ENCODE measurements at places on chromosomes 3 and 15.

DNA sequence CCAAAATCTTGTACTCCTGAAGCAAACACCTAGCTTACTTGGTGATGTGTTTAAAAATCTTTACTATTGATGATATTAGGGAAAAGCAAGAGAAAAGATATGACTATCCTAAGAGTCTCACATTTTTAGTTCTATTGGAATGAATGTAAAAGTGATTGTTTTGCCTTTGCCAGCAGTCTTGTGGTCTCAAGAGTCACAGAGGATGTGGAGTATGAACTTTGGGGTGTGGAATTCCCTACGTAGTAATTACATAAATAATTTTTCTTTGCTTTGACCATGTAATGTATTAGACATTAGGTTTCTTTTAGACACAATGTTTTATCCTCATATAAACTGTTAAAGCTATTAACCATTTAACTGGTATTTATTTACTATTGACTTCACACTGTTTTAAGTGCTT lies 387.6 kb downstream of the NAALADL2 start:
- no peak for DNase-seq

- no peak for DNase-seq
These were observed 102.9 kb downstream of the SUCLG2 start for GRCh38 chr3:67551361-67552016.

DNA sequence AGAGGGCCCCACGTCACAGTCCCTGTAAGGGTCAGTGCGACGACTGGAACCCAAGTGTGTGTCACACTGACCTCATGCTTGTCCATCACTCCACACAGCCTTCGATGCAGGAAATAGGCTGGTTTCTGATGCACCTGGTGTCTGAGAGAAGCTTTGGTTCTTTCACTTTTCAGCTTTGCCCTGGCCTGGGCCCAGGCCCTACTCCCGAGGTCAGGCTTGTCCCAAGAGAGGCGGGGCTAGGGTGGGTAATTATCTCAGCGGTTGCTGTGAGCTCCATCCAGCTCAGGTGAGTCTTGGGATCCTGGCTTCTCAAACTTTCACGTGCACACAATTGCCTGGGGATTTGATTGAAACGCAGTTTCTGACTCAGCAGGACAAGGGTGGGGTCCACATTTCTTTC lies 19.6 kb upstream of the CHRNB4 start:
- DNase-seq: no peak

GRCh38 chr3:130299531-130299930 lies 45.9 kb upstream of the COL6A5 start:
- DNase-seq: no peak

GRCh38 chr3:120284747-120285507 lies at the start of gene GPR156:
TSS of gene GPR156 (minus strand) at chr3:120285222. CDS start at chr3:120244098, 41,124 bp downstream.
- no peak for DNase-seq

GRCh38 chr3:141834292-141834691 lies 42.2 kb upstream of the ATP1B3 start:
- no peak for DNase-seq

- DNase-seq: no peak
These were observed 4.0 kb downstream of the CFAP100 start for GRCh38 chr3:126398423-126399350.

DNA sequence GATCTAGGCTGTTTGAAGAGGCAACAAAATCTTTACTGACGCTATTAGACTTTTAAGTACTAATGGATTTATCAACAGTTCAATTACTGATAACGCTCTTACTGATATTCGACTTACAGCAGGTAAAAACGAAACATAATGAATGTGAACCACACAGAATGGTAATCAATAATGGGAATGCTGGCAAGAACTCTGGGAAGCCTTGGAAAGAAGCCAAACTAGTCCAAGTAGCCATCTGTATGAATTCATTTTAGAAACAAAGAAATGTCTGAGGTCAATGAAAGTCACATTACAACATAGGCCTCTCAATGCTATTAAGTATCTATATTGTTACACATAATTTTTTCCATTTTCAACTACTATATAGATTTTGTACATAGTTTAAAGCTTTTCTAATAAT lies 130.0 kb downstream of the DMXL2 start:
- no peak for DNase-seq

DNA sequence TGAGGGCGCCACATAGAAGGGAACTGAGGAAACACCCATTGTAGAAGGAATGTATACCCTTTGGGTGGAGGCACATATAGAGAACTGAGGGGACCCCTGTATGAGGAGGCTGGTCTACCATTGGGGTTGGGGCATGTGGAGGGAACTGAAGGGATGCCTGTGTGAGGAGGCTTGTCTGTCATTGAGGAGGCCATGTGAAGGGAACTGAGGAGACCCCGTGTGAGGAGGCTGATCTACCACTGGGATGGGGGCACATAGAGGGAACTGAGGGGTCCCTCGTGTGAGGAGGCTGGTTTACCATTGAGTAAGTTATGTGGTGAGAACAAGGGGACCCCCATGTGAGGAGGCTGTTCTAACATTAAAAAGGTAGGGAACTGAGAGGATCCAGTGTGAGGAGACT lies 156.1 kb downstream of the FBLN2 start:
- DNase-seq: no peak

DNA sequence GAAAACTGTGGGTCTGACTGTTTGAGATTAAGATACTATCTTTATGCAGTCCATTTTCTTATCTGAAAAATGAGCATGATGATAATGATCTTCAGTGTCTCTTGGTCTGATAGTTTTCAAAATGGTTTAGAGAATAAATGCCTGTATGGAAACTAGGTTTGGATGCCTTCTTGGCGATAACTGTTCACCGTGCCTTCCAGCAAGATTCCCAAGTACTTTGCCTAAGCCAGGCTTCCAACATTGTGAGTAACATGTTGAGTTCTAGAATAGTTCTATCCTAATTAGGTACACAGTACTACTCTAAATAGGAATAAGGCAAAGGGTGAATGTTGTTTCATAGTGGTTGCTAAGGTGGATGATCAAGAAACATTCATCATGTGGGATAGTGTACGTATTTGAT lies 940.2 kb downstream of the MCTP2 start:
- no peak for DNase-seq

- DNase-seq: no peak
These were observed 17.7 kb upstream of the NR2F2 start for GRCh38 chr15:96312641-96313335.

- DNase-seq: no peak
These were observed 120.2 kb downstream of the LRRC28 start for GRCh38 chr15:99371180-99372103.

DNA sequence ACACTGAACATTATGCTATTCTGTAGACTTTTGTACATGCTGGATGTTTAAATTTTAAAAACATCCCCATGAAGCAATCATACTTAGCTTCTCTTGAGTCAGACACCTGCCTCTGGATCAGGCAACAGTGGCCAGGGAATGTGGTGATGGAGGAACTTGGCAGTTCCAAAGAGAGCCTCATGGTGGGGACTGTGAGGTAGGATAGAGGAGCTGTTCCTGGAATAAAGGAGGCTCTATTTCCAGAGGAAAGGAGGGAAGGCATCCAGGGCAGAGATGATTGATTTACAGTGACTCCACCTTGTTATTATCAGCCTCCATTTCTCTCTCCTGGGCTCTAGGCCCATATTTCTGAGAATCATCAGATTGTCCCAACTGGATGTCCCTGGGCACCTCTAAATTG lies 35.0 kb upstream of the ABHD17C start:
- DNase-seq: no peak

GRCh38 chr15:85011160-85011571 lies 29.5 kb downstream of the PDE8A start:
- DNase-seq: no peak

DNA sequence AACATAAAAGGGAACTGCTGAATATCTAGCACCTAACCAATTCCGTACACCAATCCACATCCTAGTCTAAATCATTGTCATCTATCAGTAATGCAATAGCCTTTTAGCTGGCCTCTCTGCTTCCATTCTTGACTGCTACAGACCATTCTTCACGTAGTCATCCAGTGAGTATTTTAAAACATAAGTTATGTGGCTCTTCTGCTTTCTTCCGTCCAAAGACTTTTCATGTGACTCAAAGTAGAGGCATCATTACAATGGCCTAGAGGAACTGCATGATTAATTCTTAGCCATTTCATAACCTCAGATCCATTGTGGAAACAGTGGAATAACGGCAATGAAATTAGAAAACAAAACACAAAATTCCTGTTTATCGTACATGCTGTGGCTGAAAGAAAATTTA lies 88.9 kb upstream of the CBLB start:
- no peak for DNase-seq

GRCh38 chr3:125556314-125556713 lies 36.3 kb upstream of the SNX4 start:
- no peak for DNase-seq

DNA sequence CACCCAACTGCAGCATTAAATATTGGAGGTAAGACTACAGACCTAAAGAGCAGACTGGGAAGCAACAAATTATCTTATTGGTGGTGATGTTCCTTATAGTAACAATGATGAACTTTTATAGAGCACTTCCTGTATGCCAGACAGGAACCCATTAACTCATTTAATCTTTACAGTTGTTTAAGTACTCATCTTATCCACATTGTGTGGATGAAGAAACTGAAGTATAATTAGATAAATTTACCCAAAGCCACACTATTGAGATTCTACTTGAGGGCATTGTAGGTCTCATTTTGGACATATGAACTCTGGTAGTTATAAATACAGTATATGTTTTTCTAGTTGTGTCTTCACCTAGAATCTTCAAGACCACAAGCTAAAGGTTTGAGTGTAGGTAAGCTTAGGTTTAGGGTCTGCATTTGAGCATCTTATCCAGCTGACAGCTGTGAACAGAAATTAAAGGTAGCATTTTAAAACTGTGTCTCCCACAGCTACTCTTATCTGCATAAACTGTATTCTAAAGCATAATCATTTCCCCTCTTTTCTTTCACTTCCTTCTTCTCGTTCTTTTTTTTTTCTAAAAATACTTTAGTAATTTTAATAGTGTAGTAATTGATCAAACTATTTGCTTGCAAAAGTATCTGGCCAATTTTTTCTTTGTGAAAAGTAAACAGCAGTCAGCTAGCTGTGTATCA lies 138.2 kb downstream of the UBE2E2 start:
- no peak for DNase-seq

- no peak for DNase-seq
These were observed 11.8 kb downstream of the ADGRG7 start for GRCh38 chr3:100621251-100621650.

DNA sequence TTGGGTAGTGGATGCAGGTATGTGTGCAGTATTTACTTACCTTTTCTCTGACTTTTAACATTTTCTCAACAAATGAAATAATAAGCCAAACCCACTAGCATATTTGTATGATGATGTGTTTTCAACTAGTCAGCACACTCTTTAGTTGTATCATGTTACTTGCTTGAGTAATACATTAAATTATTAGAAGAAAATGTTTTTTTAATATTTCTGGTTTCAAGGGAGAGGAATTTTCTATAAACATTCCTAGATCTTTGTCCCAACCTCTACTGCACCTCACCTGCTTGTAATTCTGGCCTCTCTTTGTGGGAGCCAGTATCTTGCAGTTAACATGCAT lies 161.8 kb upstream of the CBLB start:
- no peak for DNase-seq

DNA sequence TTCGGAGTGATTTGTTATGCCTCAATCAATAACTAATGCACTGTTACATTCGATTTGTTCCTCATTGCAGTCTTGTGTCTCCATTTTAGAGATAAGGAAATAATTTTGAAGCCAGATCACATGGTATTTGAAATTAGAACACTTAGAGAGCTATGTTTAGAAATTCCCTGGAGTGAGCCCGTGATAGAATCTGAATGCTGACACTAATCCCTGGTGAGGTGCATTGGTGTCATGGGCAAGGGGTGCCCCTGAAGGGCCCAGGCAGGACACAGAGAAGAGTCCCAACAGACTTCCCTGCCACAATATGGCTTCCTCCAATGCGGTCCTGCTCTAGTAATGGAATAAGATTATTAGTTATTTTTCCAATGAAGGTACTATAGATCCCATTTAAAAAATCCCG lies 223.0 kb downstream of the NR2F2 start:
- DNase-seq: no peak

- DNase-seq: no peak
These were observed 53.3 kb upstream of the SLC6A11 start for GRCh38 chr3:10762611-10763247.

DNA sequence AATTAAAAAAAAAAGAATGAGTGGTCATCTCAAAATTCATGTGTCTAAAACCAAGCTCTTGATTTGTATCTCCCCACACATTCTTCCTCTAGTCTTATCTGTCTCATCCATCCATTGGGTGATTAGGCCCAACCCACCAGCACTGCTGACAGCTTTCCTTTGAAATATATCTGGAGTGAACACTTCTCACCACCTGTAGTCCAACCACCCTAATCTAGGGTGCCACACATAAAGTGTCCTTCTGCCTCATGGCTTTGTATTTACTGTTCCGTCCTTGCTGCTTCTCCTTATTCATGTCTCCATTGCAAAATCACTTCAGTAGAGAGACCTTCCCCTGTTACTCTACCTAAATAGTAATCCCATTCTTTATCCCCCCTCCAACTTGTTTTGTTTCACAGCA lies 82.4 kb upstream of the PTX3 start:
- DNase-seq: no peak

Data from stimulated activated CD4-positive, alpha-beta T cell treated with anti-CD3 and anti-CD28 coated beads, Interleukin-15, amount 100 ng/mL, for 1 hour (primary cell).